Pancreas (tissue), 10 donors: ENCODE measurements at places on chromosomes 12 and 14.

- no peak for DNase-seq
Measured at GRCh38 chr12:85872497-85873091, 1.5 kb upstream of the NTS start.

DNA sequence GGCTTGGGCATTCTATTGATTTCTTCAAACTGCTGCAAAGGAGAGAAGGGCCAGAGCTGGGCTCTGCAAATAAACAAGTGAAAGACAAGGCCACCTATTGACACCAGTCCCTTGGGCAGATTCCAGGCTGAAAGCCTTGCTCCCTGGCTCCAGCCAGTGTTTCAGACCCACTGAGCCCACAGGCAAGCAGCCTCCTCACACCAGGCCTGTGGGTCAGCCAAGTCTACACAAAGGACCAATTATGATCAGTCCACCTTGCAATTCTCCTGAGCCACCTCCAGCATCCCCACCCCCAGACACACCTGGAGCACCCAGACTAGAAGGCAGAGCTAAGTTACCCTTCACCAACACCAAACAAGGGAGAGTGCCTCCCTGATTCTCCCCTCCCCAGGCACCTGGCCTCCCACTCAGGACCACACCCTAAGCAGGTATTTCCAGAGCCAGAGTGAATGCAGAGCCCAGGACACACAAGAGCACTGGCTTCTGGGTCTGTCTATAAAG is 13.8 kb downstream of the ACTN1 start:
- no peak for DNase-seq

DNA sequence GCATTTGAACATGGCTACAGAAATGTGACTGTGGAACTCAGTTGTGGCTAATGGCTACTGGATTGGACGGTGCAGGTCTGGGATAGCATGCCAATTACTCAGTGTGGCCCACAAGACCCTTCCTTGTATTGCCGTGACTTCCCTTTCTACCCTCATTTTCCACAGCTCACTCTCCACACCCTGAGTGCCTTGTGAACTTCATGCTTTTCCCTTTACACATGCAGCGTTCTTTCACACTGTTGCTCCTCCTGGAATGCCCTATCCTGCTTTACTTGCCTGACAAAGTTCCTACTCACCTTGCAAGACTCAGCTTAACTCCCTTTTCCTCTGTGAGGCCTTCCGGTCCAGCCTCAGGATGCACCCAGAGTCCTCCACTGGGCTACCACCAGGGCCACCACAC is 46.8 kb upstream of the MAX start:
- DNase-seq = no peak

DNA sequence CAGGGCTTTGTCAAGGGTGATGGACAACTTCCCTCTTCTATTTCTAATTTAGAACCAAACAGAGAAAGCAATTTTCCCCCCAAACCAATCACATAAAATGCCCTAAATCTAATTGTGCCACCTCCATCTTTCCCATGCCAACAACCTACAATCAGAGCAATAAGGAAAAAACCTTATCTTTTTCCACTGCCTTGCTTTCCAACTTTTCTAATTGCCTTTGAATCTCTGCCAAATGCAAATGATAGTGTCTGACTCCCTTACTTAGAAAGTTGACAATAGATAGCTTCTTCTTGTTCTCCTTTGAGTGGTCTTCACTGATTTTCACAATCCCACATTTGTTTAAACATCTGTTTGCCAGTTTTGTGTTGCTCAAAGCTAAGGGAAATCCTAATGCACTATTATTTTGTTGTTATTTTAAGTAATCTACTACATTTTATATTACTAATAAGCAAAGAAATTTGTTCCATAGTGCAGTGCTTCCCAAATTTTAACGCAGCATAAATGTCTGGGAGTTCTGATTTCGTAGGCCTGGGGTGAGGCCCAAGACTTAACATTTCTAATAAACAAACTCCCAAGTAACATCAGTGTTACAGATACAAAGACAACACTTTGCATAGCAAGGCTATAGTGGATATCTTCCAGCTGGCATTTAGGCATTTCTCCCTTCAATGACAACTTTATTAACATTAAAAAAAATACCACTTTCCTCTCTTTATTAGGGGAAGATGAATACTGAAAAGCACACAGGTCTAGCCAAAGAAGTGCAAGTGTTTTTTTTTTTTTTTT is 696.3 kb upstream of the USP15 start:
- no peak for DNase-seq

DNA sequence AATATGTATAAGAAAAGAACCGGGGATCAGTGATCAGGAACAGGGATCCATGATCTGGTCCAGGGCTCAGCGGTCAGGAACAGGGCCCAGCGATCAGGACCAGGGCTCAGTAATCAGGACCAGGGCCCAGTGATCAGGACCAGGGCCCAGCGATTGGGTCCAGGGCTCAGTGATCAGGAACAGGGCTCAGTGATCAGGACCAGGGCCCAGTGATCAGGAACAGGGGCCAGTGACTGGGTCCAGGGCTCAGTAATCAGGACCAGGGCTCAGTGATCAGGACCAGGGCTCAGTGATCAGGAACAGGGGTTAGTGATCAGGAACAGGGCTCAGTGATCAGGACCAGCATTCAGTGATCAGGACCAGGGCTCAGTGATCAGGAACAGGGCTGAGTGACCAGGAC is 56.3 kb downstream of the TMEM121 start:
- DNase-seq = no peak

- DNase-seq = peak; percentile 47
Measured at GRCh38 chr12:130838284-130838950, 633 bp downstream of the STX2 start.

GRCh38 chr12:76340680-76341435 is 7.4 kb downstream of the BBS10 start:
- DNase-seq = no peak

DNA sequence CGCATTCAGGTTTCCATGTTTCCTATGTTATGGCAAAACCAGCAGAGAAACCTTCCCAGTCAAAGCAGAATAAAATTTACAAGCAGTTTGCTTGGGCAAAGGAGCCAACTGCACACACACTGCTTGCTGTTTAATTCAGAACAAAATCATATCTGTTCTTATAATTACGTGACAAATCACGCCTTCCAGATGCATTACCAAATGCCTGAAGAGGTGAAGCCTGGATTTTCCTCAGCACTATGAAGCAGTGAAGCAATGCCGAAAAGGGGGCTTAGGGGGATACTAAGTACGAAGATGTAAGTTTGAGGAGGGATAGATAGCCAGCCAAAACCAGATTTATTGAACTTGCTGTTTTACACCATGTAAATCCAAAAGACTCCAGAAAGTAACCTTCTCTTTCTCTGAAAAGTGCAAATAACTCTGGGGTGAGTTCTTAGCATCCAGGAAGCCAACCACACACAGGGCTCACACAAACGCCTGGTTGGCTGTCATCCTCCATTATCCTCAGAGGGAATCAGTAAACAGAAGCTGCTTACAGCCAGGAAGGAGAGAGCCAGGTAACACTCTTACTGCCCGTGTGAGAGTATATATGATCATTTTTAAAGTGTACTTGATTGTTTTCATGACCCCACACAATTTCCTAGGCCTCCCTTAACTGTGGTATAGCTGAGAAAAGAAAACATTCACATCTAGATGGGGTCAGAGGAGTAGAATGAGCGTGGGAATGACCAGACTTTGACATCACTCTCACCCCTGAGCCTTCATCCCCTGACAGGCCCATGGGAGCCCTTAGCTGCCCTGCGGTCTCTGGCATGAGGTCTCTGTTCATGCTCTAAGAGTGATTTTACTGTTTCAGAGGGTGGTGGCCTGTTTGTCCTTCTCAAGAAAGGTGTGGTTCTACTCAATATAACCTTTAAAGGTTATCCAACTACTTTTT is 442.5 kb downstream of the EGLN3 start:
- no peak for DNase-seq

GRCh38 chr12:128459067-128459466 is 192.1 kb downstream of the TMEM132C start:
- DNase-seq = no peak

DNA sequence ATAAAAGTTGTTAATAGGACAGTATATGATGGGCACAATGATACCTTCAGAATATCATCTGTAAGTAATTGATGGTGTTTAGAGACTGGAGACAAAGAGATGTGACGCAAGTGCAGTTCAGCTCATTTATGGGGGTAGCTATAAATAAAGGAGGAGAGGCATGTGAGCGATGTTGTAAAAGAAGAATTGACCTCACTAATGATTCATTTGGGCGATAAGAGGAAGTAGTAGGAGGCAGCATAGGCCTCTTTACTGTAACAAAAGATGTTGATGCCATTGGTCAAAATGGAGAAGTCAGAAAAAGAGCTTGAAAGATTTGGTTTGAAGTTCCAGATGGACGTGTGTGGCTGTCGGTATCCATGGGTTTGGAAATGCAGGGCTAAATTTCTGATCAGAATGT is 70.0 kb downstream of the FLRT2 start:
- DNase-seq = no peak

GRCh38 chr12:129269756-129270495 is 416.6 kb downstream of the GLT1D1 start:
- DNase-seq = no peak

DNA sequence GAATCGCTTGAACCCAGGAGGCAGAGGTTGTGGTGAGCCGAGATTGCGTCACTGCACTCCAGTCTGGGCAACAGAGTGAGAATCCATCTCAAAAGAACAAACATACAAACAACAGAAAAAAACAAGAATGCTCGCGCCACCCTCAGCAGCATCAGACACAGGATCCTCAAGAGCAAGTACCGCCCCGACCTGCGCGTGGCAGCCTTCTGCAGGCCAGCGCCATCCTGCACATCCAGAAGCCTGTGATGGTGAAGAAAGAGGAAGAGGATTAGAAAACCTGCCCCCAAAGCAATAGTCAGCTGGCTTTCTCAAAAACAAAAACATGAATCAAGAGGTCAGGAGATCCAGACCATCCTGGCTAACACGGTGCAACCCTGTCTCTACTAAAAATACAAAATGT is 30.0 kb upstream of the EID3 start:
- DNase-seq = no peak

- DNase-seq = no peak
Measured at GRCh38 chr14:85596562-85596961, 66.6 kb downstream of the FLRT2 start.

DNA sequence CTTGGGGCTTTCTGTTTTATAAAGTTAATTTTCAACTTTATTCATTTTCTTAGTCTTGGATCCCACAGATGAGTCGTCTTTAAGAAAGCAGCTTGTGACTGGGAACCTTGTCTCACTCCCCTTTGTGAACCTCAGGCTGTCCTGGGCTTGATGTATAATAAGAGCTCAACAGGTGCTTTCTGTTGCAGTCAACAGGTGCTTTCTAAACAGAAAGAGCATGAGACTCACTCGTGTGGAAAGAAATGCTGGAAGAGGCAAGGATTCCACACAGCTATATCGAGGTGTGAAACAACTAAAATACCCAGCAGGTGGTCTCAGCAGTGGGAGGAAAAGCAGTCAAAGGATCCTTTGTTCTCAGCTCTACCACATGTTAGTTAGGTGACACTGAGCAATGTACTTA is 398.9 kb downstream of the EGLN3 start:
- no peak for DNase-seq

- DNase-seq = no peak
Measured at GRCh38 chr12:93360688-93361087, 17.0 kb upstream of the NUDT4 start.

- no peak for DNase-seq
Measured at GRCh38 chr12:82414926-82415325, 56.6 kb downstream of the METTL25 start.

- no peak for DNase-seq
Measured at GRCh38 chr14:101182476-101182875, 279.0 kb upstream of the RTL1 start.

- no peak for DNase-seq
Measured at GRCh38 chr14:83757916-83758315, 1772.0 kb upstream of the FLRT2 start.

GRCh38 chr14:39974036-39974435 is 541.8 kb upstream of the FBXO33 start:
- no peak for DNase-seq

DNA sequence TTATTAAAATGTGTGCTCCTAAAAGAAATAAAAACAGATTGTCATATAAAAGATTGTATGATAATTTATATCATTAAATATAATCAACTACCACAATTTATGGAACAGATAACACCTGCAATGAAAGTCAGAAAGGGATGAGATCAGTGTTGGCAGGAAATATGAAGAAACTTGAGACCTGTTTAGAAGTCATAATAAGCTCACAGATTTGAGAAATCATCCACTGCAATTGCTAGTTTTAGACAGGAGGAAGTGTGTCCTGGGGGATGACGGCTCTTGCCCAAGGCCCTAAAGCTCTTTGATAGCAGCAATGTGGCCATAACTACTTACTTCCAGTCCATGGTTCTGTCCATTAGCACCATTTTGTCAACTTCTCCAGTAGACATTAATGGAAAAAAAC is 122.8 kb upstream of the SOX5 start:
- no peak for DNase-seq

DNA sequence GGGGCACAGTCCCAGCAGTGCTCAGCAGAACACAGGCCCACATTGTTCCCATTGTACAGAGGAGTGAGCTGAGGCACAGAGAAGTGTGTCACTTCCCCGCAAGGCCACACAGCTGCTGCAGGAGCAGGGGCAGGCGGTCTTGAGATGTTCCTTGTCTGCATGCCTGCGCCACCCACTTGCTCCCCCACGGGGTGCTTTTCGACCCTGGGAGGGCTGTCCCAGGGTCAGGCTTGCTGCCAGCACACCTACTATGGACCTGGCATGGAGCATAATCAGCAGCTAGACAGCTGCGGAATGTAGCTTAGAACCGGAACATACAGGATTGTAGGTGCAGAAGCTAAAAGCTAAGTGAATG is 7.8 kb upstream of the EP400 start:
- DNase-seq = no peak

GRCh38 chr12:2644683-2645405 is 149.9 kb upstream of the FKBP4 start:
- DNase-seq = no peak

GRCh38 chr12:58915037-58915436 is 5.3 kb downstream of the LRIG3 start:
- DNase-seq = no peak

- no peak for DNase-seq
Measured at GRCh38 chr12:46944088-46944487, 118.3 kb upstream of the SLC38A4 start.
